DND-41 (cell line): ENCODE measurements at places on chromosomes 16 and 17.

- no peak for DNase-seq
Observed at GRCh38 chr16:58085171-58085570, 44.0 kb downstream of the CFAP20 start.

- DNase-seq = no peak
Observed at GRCh38 chr17:18028952-18029540, 9.9 kb downstream of the ATPAF2 start.

DNA sequence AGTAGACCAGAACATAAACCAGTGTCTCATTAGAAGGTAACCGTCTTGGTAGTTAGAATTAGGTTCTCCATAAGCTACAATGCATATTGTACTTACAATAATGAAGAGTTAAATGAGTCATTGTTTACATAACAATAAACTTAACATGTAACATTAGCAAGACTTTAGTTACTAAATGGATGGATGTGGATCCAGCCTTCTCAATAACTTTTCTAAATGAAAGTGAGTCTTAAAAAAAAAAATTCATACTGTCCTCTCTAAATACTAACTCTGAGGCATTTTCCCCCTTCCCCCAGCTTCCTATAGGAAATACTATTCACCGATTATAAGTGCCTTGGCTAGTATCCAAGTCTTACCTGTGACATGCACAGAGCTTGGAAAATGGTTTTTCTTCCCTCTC is 155.3 kb downstream of the CYB561 start:
- no peak for DNase-seq

DNA sequence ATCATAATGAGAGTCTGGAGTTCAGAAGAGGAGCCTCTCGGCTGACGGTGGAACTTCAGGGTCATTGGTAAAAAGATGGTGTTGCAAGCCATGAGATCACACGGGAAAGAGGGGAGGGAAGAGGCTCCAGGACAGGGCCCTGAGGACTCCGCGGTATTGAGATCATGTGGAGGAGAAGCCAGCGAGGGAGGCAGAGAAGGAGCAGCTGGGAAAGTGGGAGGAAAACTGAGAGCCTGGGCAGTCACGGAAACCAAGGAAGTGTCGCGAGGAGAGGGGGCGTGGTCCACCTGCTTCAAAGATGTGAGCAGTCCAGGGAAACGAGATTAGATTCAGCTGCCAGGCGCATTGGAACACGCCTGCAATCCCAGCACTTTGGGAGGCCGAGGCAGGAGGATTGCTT is 27.7 kb upstream of the SBK1 start:
- DNase-seq = no peak
